ENCODE measurements at places on chromosomes 7 and 10. TPM values are rescaled to one million over a fixed set of nuclear protein-coding genes. Genes with fewer than 3 reads are reported as not detected.

Gene IFIT1
- 44.9 TPM for polyA plus RNA-seq

Gene OPN1SW
- polyA plus RNA-seq: not detected

Gene MRC1
- not detected for polyA plus RNA-seq

Gene HOXA2
- polyA plus RNA-seq: 0.09 TPM

Gene SVOPL
- not detected for polyA plus RNA-seq

Gene SFXN4
- 15.8 TPM for polyA plus RNA-seq

Gene PROSER2
- polyA plus RNA-seq: 1.2 TPM

Gene IQCE
- 6.8 TPM for polyA plus RNA-seq

Gene BBIP1
- 11.0 TPM for polyA plus RNA-seq

DNA sequence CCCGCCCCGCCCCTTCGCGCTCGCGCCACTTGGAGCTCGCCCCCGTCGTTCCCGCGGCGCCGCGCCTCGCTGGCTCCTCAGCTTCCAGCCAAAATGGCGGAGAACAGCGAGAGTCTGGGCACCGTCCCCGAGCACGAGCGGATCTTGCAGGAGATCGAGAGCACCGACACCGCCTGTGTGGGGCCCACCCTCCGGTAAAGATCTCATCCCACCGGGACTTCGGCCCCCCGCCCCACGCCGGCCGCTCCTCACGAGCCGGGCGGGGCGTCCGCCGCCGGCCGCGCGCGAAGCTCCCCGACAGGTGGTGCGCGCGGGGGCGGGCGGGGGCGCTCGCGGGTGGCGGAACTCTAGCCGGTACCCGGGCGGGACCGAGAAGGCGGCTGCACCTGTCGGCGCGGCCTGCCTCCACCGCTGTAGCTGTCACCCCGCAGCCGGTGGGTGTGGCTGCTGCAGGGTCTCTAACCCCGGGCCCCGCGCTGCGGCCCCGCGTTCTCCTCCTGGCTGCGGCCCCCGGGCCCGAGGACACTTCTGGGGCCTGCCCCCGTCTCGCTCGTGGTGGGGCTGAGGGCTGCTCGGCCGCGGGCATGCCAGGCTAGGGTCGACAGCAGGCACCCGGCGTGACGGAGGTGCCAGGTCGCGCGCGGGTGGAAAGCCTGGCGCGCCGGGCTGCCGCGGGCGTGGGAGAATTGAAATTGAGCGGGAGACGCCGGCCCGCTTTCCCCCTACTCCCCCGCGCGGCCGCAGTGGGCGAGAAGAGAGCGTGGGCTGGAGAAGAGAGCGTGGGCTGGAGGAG, at the start of gene EXOC6:
Gene EXOC6, plus strand, starts transcription at position 80 of the 793 bp plus-strand sequence. Its CDS starts 14 bp downstream, at position 94.
- no peak for DNase-seq

DNA sequence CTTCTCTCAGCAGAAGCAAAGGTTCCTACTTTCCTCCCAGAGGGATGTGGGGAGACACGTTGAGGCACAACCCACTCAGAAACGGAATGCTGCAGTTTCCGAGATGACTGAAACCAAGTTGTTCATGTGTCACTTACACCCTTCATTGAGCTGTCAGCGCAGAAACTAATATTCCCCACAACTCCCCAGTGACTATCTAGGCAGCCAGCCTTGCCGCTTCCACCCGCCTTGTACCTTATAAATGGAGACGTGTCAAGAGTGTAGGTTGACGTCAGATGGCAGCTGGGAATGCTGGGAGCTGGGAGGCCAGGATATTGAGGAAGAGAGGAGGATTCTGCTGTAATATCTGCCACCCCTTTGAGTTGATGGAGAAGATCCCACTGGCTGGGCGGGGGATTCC, 15.1 kb downstream of the GPR26 start:
- DNase-seq: no peak

- peak; percentile 67 for DNase-seq
These were observed 54.8 kb upstream of the RAB11FIP2 start for GRCh38 chr10:118101501-118101900.

DNA sequence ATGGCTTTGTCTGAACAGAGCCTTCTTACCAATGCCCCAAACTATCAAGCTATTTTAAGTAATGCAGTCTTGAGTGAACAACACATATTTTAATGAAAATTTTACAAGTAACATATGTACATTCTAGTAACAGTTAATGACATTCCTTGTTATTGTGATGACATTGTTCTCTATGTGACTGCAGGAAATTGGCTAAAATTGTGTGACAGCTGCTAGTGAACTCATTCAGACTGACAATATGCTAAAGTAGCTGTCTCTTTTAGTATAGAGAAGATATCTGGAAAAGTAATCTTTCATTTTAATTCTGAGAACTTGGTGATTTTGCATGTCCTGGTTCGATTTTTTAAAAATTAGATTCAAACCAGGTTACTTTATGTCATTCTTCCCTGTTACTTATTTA, 259.8 kb upstream of the MAGI2 start:
- DNase-seq: no peak

DNA sequence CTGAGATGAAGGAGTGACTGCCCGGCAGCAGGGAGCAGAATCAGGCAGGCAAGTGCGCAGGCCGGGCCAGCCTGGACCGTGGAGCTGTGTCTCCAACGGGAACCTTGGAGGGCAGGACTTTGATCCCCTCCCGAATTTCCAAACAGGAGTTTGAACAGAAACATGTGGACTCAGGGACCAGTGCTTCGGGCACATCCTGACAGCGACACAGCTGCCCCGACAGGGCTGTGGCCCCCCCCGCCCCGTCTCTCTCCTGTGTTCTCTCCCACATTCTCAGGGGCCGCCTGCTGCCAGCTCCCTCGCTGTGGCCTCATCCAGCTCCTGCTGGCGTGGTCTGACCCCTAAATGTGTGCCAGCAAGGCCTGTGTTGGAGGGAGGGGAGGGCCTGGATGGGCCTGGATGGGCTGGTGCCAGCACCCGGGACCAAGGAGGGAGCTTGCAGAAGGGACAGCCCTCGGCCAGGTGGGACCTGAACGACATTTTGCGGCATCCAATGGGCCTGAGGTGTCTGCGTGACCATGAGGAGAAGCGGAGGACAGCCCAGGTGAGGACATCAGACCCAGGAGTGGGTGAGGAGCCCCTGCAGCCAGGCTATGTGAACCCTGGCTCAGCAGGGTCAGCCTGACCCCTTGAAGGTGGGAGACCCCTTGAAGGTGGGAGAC, 222.9 kb downstream of the DNAJB6 start:
- no peak for DNase-seq

- DNase-seq: no peak
These were observed 1112.7 kb downstream of the TYW1 start for GRCh38 chr7:68109299-68109698.

DNA sequence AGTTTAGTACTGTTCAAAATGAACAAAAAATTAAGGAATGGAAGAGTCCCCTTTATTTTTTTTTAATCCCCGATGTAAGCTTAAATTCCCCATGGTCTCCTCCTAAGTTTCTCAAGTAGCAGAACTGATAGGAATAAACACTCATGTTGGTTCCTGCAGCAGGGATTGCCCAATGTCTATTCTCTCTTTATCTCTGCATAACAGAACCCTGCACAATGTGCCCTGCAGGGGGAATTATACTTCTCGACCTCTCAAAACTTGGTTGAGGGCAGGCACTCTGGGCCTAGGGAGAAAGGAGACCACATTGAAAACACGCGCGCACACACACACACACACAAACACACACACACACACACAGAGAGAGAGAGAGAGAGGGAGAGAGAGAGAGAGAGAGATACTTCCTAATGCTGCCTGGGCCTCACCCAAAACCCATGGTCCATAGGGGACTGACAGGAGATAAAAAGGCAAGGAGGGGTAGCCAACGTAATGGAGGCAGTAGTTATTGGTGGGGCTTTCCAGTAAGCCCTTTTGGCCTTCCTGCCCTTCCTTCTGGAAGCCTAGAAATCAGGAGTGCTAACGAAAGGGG, 22.7 kb downstream of the JAZF1 start:
- DNase-seq: no peak

GRCh38 chr7:92336662-92337340, 91.0 kb downstream of the ANKIB1 start:
- DNase-seq: no peak

DNA sequence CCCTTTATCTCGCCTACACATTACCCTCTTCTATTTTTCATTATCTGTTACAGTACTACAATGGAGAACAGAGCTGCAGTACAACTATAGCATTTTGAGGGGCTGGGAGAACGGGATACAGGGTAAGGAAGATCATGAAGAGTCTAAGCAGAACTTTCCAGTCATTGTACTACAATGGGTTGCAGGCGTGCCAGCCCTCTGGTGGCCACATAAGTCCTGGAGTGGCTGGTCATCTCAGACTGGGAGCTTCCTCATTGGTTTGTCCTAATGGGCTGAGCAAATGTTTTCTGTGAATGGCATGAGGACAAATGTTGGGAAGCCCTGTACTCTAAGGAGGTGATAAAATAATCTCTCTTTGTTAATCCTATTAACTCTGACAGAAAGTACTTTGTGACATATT, 33.0 kb downstream of the TMEM106B start:
- no peak for DNase-seq

GRCh38 chr10:23512355-23513058, 73.6 kb downstream of the OTUD1 start:
- DNase-seq: no peak

DNA sequence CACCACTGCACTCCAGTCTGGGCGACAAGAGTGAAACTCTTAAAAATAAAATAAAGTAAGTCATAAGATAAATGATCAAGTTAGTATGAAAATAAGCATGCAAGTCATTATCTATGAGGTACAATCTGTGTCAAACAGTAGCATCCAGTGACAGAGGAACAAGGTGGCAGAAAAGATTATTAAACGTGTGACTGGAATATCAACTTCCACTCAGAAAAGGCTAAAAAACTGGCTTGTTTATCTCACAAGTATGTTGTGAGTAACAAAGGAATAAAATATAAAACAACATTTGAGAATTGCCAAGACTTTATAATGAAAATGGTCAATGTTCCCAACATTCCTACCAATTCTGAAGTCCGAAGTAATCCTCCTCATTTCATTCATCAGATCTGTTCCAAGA, 30.3 kb downstream of the ITGB1 start:
- no peak for DNase-seq

GRCh38 chr7:129853661-129854268, 99.0 kb downstream of the UBE2H start:
- DNase-seq: no peak

GRCh38 chr10:81532403-81532802, 342.6 kb upstream of the NRG3 start:
- no peak for DNase-seq

GRCh38 chr10:49556723-49557122, 17.8 kb upstream of the ERCC6 start:
- DNase-seq: no peak

DNA sequence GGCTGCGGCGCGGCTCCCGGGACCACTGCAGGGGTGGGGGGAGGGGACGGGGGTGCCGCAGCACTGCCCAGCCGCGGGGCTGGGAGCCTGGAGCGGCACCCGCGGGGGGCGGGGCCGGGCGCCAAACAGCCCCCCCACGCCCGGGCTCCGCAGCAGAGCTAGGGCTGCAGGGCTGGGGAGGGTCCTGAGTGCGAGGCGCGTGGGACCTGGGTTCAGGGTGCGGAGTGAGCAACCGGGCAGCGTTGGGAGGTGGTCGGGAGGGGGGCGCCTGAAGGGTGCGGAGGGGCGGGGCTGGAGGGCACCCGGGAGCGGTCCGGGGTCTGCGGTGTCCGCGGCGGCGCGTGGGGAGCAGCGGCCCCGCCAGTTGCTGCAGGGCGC, 528 bp downstream of the CAMK2G start:
- DNase-seq: no peak

DNA sequence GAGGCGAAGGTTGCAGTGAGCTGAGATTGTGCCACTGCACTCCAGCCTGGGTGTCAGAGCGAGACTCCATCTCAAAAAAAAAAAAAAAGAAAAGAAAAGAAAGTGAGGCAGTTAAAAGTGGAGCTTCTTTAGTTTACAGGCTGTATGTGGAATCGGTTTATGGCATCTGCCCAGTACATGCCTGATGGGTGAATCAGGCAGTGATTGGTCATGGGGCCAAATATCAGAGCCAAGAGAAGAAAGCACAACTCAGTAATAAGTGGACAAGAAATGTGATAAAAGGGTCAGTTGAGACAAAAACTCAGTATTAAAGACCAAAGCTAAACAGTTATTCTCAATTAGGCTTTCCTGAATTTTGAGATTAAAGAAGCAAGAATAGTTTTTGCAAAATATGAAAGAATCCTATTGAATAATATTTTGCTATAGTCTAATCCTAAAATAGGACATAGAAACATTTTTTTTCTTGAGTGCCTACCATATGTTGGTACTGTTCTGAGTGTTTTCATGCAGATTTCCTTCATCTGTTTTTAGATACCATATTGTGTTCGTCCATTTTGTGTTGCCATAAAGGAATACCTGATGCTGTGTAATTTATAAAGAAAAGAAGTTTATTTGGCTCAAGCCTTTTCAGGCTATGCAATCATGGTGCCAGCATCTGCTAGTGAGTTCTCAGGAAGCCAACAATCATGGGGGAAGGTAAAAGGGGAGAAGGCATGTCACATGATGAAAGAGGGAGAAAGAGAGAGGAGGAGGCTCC, 14.4 kb downstream of the CDC14C start:
- no peak for DNase-seq

- DNase-seq: no peak
These were observed 424 bp downstream of the EGFR start for GRCh38 chr7:55019191-55019690.

DNA sequence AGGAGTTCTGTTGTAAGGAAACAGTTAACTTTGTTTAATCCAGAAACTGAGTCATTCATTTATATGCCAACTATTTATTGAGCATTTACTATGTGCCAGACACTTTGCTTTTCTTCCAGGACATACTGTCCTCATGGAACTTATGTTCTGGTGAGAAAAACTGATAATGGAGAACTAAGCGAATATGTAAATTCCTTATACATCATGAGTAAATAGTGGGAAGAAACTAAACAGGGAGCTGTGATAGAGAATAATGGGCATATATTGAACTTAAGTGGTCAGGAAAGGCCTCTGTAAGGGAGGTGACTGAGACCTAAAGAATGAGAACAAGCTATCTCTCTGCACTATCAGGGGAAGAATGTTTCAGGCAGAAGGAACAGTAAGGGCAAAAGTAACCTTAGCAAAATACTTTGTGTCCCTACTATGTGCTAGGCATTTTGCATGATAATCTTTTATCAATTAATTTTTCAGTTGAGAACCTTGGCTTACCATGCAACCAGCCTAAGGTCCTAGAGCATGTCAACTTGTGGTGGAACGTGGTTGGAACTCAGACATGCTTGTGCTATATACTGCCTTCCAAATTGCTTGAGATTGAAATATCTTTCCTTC, 45.4 kb downstream of the ST7 start:
- DNase-seq: no peak

DNA sequence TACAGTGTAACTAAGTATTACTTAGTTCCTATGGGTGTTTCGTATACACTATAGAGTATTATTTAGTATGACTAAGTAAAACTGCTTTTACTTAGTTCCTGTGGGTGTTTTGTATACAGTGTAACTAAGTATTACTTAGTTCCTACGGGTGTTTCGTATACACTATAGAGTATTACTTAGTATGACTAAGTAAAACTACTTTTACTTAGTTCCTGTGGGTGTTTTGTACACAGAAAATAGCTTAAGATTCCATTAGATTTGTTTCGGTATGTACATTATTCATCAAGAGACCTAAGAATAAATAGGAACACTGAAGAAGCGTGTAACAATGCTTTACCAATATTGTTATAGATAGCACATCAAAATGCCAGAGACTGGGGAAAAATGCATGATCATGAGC, 25.0 kb downstream of the IGF2BP3 start:
- DNase-seq: no peak

- DNase-seq: no peak
These were observed 2.3 kb downstream of the METTL27 start for GRCh38 chr7:73839743-73840714.

- no peak for DNase-seq
These were observed 62.4 kb downstream of the COPG2 start for GRCh38 chr7:130606161-130606560.

GRCh38 chr7:100401811-100402210, 26.7 kb downstream of the ZCWPW1 start:
- DNase-seq: no peak

All from BJ (cell line).